ENCODE measurements at places on chromosomes 4 and X.

DNA sequence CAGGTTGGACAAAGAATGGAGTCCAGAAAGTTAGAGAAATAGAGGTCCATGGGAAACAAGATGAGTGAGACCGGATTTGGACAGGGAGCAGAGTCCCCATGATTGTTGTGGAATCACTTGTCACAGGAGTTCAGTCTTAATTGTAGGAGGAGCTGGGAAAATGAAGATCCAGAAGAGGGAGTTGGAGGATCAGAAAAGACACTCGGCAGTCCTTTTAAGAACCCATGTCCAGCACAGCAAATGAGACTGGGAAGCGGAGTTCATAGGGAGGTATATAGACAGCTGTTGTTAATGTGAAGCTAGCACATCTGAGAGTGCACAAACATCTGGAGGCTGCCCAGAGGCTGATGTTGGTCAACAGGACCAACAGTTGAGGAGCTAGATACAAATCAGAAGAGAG lies 111.4 kb upstream of the RXFP1 start:
- no peak for DNase-seq

GRCh38 chr4:72186714-72187113 lies 154.9 kb downstream of the NPFFR2 start:
- no peak for DNase-seq

- DNase-seq, result no peak
Observed at GRCh38 chr4:74967324-74967723, 34.4 kb downstream of the PARM1 start.

GRCh38 chr4:176404621-176405020 lies 84.9 kb downstream of the SPCS3 start:
- DNase-seq, result no peak

DNA sequence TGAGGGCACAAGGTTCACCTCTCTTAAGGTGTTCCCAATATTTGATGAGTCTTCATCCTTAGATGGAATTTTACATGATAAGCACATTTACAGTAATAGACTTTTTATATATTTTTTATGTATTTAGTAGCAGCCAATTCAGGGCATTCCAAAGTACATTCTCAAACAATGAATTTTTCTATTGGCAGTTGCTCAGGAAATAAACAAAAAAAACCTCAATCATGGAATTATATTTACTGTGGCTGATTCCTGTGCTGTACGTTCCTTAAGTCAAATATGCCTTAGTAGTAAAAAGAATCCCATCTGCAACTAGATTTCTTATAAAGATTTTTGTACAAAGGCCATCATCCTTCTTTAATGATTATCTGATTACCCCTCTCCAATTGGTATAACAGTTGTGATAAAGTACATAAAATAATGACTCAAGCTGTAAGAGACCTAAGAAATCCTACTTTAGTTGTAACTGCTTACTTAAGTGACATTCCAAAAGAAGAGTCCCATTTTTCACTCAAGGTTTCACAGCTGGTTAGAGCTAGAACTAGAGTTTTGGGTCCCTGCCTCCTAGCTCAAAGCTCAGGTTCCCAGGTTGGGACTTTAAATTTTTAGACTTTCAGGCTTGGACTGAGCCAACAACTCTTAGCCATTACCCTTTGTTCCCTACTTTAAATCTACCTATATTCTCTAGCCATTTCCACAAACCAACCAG lies 152.7 kb downstream of the FHIP1A start:
- no peak for DNase-seq

GRCh38 chr4:102454268-102454667 lies 46.9 kb upstream of the NFKB1 start:
- no peak for DNase-seq

GRCh38 chrX:73847991-73848390 lies 285.0 kb downstream of the CHIC1 start:
- no peak for DNase-seq

DNA sequence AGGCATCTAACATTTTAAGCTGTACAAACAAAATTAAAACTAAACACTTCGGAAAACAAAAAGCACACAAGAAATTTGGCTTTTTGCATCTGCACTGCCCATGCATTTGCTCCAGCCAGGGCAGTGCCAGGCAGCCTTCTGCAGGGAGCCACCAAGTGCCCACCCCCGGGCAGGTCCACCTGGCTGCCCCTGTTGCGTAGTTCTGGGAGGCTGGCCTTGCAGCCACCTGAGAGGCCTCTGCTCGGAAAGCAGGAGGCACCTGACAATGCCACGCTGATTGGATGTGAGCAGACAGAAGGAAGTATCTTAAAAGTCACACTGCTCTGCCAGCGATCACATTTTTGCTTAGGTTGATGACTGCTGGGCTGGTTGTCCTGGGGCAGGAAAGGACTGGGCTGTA lies 3.5 kb downstream of the TMEM271 start:
- DNase-seq, result no peak

DNA sequence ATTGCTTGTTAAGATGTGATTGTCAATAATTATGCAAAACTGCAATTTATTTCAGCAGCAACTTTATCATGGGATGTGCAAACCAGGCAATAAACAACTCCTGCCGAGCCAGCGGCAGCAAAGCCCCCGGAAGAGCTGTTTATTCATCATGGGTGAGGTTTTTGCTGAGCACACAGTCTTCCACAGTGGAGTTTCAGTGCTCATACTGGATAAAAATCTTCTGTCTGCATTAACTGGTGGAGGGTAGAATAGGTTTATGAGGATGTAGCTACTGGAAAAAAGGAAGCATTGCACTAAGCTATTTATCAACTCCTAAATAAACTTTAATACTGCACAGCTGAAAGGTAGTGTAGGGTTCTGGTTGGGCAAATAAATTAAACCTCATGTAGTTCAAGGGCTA lies 557.4 kb upstream of the FTHL17 start:
- no peak for DNase-seq

DNA sequence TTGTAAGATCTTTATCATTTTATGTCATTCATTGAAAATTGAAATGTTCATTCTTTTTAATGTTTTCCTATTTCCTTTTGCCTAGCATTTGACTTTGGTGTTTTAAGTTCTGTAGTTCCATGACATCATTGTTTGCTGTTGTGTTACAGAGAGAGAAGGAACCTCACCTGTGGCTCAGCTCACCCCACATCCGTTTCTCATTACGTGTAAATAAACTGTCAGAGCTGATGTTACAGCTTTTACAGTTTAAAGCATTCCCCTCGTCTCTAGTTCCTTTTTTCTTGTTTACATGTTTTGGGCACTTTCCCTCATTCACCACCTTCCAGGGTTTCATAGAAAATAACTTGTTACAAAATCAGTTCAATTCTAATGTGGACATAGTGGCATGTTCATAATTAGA lies 137.2 kb downstream of the FNIP2 start:
- DNase-seq, result no peak

GRCh38 chr4:82842593-82842992 lies 44.0 kb upstream of the SCD5 start:
- DNase-seq, result no peak

DNA sequence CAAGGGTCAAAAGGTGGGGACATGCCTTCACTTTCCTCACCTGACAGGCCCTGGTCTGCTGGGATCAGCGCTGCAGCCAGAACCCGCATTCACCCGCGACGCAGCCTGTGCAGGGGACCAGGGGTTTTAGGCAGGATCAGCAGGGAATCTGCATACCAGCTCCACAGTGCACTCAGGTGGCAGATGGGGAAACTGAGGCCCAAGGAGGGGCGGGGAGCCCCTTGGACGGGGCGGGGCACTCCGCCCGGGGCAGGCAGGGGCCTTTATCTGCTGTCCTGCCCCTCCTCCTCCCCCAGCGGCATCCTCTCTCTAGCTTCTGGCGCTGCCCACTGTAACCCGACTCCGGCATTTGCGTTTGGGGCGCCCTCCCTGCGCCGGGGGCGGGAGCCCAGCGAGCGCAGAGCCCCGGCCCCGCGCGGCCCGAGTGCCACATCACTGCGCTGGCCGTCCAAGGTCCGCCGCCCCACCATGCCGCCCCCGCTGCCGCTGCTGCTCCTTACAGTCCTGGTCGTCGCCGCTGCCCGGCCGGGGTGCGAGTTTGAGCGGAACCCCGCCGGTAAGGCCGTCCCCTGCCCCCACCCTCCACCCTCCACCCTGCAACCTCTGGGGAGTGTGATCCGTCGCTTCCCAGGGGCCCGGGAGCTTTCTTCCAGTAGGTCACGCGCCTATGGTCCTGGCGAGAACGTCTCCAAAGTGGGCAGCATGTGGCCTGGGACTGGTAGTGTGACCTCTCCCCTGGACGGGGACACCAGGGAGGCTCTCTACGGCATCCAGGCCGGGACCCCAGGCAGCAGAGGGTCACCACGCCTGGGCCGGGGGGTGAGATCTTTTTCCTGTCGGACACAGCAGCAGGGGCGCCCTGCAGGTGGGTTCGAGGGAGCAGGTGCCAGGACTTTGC lies at the start of gene CPZ:
TSS of gene CPZ (plus strand) at position 400 of the 898 bp plus-strand sequence. CDS start at position 469, 69 bp downstream.
- no peak for DNase-seq

- DNase-seq, result no peak
Observed at GRCh38 chr4:127203562-127204200, 429.1 kb upstream of the INTU start.

- DNase-seq, result no peak
Observed at GRCh38 chr4:25088093-25088952, 57.6 kb upstream of the LGI2 start.

- DNase-seq, result no peak
Observed at GRCh38 chrX:18888281-18888680, 95.6 kb downstream of the PHKA2 start.

- no peak for DNase-seq
Observed at GRCh38 chr4:25107827-25108516, 52.3 kb downstream of the SEPSECS start.

DNA sequence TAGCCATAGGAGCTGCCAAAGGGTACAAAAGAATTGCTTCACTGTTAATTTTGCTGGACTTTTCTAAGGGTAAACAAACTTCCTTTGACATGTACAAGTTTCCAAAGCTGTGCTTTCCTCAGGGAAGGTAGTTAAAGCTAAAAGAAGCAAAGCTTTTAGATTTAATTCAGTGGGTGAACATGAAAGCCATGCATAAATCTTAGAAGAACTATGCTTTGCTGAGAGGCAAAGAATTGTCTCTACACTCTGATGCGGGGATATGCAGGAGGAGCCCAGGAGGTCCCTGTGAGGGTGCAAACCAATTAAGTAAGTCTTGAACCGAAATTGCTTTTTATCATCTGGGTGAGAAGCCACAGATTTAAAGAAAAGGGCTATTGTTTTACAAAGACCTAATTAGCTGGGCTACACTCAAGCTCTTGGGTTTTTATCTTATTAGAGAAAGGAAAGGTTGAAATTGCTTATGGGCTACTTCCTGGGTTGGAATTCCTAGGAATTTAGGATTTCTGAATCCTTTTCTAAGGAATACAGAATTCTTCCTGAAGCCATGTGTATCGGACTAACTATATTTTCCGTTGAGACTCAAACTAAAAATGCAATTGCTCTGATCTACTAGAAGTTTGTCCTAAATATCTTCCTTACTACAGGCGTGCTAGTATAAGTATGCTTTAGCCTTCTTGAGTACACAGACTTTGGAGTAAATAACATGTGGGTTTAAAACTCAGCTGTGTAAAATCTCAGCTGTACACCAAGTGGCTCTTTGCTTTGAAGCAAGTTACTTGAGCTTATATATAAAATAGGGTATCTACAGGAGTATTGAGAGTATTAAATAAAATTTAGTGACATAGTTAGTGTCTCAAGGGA lies 188.4 kb upstream of the ANK2 start:
- no peak for DNase-seq

DNA sequence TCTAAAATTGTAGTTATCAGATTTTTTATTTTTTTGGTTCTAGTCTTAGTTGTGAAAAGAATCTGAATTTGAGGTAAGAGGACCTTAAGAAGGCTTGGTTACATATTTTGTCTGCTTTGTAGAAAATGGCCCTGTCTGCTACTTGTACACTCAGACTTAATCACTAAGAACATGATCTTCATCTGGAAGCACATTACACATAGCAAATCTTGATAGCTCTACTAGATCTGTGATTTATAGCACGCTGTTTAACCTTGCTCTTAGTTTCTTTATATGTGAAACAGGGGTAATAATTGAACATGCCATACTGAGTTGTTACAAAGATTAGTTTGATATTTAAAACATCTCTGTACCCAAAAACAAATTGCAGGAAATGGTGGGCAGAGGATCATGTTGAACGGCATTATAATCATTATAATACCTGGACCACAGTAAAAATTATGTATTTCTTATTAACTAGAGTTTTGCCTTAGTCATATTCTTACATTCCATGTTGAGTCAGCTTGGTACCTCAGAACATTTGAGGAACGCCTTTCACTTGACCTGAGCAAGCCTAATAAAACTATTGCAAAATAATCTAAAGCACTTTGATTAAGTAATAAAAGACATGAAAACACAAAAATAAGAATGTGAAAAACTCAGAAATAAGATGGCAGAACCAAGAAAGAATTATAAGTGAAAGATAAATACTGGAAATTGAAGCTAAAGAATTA lies 738.0 kb upstream of the AADAT start:
- no peak for DNase-seq

GRCh38 chr4:18025288-18025687 lies 3.7 kb upstream of the LCORL start:
- no peak for DNase-seq

DNA sequence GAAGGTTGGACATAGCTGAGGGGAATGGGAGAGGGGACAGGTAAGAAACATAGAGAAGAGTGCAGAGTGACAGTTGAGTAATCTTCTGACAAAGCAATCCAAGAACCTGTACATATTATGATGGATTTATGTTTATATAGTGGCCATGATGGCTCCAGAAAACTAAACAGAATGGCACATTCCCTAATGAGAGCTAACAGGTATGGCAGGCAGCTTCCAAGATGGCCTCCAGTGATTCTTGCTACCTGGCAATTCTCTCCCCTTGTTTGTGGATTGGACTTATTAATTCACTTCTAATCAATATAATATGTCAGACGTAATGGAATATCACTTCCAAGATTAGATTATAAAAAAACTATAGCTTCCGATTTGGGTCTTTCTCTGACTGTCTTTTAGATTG lies 359.5 kb downstream of the DTHD1 start:
- DNase-seq, result no peak

GRCh38 chrX:83469551-83469950 lies 38.5 kb upstream of the POU3F4 start:
- DNase-seq, result no peak

DNA sequence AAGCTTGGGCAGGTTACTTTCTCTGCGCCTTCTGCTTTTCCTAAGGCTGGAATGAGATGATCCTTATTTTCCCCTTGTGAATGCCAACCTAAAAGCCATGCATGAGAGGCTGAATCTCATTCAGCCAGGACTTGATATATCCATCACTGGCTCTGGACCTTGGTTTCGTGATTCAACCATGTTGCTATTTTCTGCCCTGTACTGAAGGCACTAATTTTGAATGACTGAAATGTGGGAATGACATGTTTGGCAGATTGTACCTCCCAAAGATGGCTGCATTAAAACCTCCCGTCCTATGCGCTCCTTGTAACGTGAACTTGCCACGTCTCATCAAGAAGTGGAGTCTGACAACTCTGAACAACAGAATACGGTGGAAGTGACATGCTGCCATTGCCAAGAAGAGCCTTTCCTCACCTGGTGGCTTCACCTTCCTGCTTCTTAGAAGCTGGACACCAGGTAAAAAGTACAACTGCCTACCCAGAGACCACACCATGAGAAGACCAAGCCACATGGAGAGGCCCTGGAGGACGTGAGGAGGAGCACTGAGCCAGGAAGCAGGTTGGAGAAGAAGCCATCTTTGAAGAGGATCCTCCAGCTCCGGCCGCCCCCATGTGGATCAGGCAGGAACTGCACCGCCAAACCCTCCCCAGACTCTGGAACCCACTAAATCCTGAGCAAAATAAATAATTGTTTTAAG lies 174.5 kb downstream of the NSUN7 start:
- peak; percentile 34 for DNase-seq

All from activated effector memory CD4-positive, alpha-beta T cell treated with Interleukin-2 at 50 U/mL for 16 hours (primary cell).